ENCODE measurements at places on chromosomes 12 and 14.

- no peak for DNase-seq
Measured at GRCh38 chr14:59091976-59092375, 96.5 kb upstream of the DAAM1 start.

DNA sequence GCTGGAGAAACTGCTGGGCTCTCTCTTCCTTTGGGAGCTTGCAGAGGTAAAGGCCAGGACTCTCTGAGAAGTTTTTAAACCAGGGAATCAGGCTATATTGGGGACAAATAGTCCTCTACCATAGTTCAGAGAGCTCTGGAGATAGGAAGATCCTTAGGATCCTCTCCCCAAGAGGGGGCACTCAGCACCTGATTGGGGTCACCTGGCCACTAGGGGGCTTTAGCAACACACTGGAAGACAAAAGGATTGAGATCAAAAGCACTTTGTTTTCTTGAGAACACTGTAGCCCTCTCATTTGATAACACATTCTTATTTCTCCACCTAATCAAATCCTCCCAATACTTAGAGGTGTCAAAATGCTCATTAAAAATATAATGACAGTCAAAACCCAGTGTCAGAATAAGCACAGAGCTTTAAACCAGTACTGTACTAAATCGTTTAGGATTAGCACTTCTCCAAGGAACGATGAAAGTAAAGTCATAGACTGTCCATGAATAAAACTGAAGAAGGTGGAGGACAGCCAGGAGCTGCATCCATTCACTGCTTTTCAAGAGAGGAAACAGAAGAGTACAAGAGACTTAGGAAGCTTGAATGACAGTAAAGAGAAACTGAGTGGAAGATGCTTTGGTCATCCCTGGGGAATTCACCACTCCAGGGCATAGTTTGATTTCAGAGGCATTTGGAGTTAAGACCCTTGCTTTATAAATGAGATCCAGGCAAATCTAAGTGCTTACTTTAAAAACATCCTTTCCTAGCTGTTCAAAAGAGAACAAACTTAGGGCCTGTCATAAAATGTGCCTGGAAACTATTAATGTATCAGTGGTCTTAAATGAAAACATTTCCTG is 26.5 kb downstream of the BMP4 start:
- no peak for DNase-seq

GRCh38 chr14:70988452-70988851 is 81.2 kb downstream of the PCNX1 start:
- no peak for DNase-seq

GRCh38 chr12:46219877-46220655 is 48.8 kb downstream of the SLC38A1 start:
- no peak for DNase-seq

GRCh38 chr12:27334042-27334720 is 1.5 kb downstream of the BMAL2 start:
- DNase-seq, result no peak

- no peak for DNase-seq
Measured at GRCh38 chr12:116043659-116044535, 233.6 kb downstream of the MED13L start.

DNA sequence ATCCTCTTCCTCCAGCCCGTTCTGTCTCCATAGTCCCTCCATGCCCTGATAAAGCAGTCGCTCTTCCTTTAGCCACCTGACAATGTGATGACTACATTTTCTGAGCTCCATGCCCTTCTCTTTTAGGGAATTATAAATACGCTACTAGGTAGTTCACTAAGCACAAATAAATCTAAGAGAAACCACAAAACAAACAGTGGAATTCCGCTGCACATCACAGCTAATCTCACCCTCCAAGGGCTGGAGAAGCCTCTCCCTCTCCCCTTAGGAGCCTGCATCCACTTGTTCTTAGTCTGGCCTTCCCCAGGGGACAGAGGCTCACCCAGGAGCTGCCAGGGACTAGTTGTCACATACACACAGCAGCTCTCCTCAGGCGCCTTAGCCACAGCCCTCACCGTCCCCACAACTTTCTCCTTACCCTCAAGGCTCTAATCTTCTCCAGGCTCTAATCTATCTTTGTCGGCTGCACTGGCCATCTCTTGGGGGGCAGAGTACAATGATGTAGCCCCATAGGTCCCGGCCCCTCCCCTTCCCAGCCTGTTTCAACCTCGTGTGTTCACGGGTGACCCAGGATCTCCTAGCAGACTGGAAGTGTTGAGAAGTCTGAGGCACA is 55.9 kb upstream of the GPR68 start:
- no peak for DNase-seq

- no peak for DNase-seq
Measured at GRCh38 chr12:51224625-51225024, 6.8 kb upstream of the POU6F1 start.

- no peak for DNase-seq
Measured at GRCh38 chr12:111686574-111687105, 787 bp downstream of the ACAD10 start.

DNA sequence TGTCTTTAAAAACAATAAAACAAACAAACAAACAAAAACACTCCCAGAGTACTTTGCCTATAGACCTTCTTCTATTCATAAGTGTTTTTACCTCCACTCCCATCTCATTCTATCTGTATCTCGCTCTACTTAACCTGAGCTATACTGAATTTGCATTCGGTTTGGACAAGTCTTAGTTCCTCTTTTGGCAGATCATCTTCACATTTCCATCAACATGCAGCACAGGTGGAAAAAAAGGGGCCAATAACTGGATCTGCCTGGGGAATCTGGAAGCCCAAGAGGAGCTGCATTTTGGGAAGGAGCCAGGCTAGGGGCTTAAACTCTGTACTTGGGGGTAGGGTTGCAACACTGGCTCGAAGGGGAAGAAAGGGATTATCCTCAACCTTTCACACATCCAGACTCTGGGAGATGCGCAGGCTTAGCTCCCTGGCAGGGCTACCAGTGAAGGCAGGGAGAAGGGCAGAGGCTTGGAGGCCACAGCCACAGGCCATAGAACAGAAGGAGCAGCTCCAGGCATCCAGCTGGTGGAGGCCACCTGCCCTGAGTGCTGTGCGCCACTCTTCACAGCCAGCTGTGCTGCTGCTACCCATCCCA is 4.1 kb downstream of the NINJ2 start:
- no peak for DNase-seq

GRCh38 chr12:1949771-1950470 is 31.5 kb upstream of the CACNA2D4 start:
- DNase-seq, result no peak

DNA sequence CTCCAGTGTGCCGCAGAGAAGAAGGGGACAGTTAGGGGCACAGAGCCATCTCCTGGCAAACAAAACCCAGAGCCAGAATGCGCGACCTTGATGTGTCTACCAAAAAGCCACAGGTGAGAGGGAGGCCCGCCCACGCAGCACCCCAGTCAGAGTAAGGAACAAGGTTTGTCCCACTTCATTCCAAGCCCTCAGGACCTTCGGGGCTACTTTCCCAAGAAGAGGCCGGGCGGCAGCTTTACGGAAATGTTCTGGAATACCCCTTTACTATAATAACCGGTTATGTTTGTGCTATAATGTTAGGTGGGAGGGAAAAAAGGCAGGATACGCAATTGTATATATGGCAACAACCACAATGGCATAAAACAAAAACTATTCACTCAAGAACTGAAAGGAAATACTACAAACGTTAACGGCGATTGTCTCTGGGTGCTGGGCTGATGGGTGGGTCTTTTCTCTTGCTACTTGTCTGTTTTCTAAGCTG is 12.3 kb downstream of the CCDC88C start:
- no peak for DNase-seq

GRCh38 chr14:105047283-105048016 is 17.8 kb downstream of the GPR132 start:
- DNase-seq, result no peak

- no peak for DNase-seq
Measured at GRCh38 chr14:104187121-104187889, 48.9 kb downstream of the KIF26A start.

GRCh38 chr12:43222796-43223195 is 329.2 kb downstream of the ADAMTS20 start:
- DNase-seq, result no peak

DNA sequence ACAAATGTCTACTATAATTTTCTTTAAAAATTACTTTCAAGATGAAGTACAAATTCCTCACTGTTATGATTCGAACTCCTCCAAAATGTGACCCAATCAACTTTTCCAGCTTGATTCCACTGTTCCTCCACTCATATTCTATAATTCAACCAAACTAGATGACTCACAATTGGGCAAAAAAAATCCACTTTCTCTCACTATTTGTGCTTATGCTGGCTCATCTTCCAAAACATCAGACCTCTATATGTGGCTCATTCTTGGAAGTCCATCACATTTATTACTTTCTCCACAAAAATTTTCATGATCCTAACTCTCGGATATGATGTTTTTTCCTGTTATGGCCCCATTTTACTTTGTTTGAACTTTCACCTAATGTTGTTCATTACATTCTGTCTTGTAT is 26.9 kb upstream of the RXYLT1 start:
- no peak for DNase-seq

- no peak for DNase-seq
Measured at GRCh38 chr12:14952299-14952921, 9.0 kb downstream of the ARHGDIB start.

DNA sequence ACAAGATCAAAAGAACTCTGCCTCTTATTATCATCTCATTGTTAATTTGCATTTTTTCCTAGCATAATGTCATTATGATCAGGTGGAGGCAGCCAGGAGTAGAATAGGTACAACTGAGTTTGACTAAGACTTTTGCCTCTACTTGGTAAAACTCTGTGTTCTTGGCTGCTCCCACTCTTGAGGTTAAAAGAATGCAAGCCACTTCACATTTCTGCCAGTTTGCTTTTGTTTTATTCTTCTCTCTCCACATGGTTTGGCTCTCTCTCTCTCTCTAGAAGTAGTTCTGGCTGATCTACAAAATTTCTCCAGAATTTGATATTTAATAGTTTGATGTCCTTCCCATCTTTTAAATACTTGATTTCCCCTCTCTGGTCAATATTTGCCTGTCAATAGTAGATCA is 170.7 kb upstream of the E2F7 start:
- no peak for DNase-seq

GRCh38 chr12:43099691-43100163 is 452.3 kb downstream of the ADAMTS20 start:
- no peak for DNase-seq

- no peak for DNase-seq
Measured at GRCh38 chr12:75814851-75815754, 216.5 kb downstream of the PHLDA1 start.

DNA sequence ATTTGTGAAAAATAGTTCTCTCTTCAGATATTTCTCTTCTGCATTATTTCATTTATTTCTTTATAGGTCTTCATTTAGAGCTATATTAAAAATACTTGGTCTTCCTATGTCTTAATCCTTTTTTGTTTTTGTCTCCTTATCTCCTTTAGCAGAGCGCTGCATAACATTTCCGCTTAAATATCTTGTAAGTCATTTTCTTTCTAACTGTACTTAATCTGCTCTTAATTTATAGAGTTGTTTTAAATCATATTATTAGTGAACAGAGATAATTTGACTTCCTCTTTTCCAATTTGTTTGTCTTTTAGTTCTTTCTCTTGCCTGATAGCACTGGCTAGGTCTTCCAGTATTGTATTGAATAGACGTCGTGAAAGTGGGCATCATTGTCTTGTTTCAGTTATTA is 18.0 kb downstream of the LUM start:
- DNase-seq, result no peak
